ENCODE measurements at places on chromosomes 13 and 19.

DNA sequence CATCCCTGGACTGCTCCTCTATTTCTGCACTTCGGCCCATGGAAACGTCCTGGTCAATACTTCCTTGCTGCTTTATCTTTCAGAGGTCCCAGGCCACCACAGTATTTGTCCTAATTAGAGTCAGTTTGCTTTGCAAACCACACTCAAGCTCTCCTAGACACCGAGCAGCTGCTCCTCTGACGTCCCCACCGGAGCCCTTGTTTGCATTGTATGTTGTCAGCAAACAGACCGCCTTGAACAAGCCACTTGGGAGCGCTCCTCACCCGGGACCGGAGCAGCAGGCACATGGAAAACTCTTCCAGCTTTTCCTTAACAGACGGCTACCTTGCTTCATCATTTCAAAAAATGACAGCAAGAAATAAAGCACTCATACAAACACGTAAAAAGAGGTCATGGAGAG lies 51.5 kb upstream of the GTF3A start:
- no peak for DNase-seq

- no peak for DNase-seq
These were observed 13.2 kb downstream of the JAK3 start for GRCh38 chr19:17834350-17835181.

GRCh38 chr19:3548606-3549005 lies 8.8 kb downstream of the MFSD12 start:
- DNase-seq: peak; percentile 60

- no peak for DNase-seq
These were observed 51.6 kb upstream of the POMP start for GRCh38 chr13:28607187-28607955.

DNA sequence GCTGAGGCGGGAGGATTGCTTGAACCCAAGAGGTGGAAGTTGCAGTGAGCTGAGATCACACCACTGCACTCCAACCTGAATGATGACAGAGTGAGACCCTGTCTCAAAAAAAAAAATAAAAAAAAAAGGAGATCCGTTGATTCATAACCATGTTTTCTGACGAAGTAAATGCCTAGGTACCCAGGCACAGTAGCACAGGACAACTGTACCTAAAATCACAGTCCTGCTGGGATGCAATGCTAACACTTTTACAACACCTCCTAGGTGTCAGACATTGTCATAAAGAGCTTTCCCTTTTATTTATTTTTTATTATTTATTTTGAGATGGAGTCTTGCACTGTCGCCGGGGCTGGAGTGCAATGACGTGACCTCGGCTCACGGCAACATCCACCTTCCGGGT lies 2.5 kb upstream of the TTC9B start:
- DNase-seq: no peak

GRCh38 chr13:20566898-20567874 lies at the start of gene IFT88:
TSS of gene IFT88 (plus strand) at chr13:20567157. CDS start at chr13:20574386, 7,229 bp downstream.
- peak; percentile 86 for DNase-seq

- DNase-seq: no peak
These were observed 6.7 kb downstream of the BCL3 start for GRCh38 chr19:44755219-44755618.

DNA sequence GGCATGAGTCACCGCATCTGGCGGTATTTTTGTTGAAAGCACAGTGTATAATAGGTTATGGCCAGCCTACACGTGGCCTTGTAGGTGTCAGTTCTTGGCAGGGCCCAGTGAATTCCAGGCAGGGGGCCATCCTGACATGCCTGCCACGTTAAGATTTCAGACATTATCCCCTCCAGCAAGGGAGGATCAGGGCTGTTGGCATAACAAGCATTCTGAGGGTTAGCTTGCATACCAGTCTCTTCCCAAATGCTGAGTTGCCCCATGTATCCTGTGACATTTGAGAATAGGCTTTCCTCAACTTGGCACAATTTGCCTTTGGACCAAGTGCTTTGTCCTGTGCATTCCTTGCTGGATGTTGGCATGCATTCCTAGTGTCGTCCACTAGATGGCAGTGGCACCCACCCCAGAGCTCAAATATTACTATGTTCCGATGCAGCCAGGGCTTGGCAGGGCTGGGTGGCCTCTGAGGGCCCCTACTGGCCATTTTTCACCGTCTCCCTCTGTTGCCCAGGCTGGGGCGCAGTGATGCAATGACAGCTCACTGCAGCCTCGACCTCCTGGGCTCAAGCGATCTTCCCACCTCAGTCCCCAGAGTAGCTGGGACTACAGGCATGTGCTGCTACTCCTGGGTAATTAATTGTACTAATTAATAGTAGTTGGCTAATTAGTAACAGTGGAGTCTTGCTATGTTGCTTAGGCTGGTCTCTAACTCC lies 31.2 kb downstream of the NLRP12 start:
- DNase-seq: peak; percentile 65

GRCh38 chr13:37453246-37453645 lies 145.3 kb downstream of the POSTN start:
- DNase-seq: no peak

DNA sequence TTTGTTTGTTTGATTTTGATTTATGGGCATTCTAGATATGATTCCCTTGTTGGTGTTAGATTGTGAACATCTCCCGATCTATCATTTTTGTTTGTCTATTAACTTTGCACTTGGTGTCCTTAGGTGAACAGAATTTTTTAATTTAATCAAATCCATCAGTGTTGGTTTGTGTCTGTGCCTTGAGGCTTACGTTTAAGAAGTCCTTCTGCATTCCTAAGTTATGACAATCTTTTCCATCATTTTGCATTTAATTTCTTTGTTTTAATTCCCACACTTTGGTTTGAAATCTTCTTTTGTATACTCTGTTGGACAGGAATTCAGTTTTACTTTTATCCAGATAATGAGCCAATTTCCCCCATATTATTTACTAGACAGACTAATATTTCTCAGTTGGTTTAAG lies 421.7 kb downstream of the HS6ST3 start:
- DNase-seq: no peak

GRCh38 chr13:62653371-62653770 lies 1237.7 kb upstream of the PCDH20 start:
- no peak for DNase-seq

- DNase-seq: no peak
These were observed 9.5 kb downstream of the ALDH16A1 start for GRCh38 chr19:49462492-49462891.

- DNase-seq: no peak
These were observed 14.5 kb downstream of the ZNF426 start for GRCh38 chr19:9523885-9524474.

DNA sequence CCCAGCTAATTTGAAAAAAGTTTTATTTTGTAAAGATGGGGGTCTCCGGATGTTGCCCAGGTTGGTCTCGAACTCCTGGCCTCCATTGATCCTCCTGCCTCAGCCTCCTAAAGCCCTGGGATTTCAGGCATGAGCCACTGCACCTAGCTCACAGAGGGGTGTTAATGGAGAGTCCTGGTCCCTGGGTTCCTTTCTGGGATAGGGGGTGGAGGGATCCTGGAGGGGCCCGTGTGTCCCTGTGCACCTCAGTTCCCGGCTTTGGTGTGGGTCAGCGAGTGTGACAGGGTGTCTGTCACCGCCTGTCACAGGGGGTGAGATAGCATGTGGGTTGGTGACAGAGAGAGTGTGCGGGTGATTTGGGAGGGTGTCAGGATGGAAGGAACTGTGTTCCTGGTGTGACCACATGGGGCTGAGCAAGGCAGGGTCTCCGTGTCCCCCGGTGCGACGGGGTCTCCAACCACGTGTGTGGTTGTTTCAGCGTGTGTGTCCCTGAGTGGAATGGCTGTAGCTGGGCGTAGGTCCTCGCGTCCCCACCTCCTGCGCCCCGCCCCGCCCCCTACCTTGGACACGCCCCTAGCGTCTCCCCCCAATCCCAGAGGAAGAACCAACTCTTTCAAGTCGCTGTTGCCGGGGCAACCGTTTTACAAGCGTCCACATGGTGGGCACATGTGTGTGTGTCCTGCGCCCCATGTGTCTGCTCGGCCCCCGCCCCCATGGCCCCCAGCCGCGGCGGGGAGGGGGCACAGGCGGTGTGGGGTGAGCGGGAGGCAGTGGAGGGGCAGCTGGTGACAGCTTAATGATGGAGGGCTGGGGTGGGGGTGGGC lies 2.9 kb upstream of the NRTN start:
- DNase-seq: no peak

GRCh38 chr13:29855009-29855408 lies 4.6 kb upstream of the UBL3 start:
- no peak for DNase-seq

DNA sequence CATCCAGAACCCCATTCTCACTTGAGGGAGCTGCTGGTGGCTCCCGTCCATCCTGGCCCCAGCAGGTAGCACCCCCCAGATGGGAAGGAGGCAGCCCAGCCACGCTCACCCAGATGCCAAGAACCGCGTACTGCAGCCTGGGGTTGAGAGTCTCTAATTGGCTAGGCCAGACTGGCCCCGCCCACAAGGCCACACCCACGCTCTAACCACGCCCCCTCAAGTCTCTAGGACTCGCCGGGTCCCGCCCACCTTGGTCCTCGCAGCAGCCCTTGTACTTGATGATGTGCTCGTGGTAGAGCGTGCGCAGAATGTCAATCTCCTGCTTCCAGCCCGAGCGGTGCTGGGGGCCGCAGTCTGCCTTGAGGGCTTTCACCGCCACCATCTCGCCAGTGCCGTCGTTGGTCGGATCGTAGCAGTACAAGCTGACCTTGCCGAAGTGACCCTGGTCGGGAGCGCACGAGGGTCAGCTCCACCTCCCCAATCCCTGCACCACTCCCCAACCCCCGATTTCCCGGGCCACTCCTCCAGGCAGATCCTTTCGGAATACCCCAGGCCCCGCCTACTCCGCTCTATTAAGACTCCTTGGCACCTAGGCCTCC lies 14.5 kb upstream of the ICAM3 start:
- DNase-seq: no peak

DNA sequence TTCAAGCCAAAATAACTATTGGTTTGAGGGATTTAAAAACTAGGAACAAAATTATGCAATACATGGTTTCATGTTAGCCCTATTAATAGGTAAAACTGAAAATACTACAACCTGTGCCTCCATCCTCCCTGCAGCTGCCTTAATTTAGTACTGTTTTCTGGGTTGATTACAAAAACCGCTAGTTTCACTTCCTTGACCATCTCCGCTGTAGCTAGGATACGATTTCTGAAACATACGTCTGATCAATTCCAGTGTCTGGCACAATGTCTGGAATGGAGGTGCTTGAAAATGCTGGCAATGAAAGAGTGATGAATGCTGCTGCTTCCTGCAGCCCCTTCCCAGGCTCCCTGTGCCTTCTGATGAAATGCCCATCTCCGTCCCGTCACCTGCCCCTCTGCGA lies 273.5 kb downstream of the SHISA2 start:
- no peak for DNase-seq

DNA sequence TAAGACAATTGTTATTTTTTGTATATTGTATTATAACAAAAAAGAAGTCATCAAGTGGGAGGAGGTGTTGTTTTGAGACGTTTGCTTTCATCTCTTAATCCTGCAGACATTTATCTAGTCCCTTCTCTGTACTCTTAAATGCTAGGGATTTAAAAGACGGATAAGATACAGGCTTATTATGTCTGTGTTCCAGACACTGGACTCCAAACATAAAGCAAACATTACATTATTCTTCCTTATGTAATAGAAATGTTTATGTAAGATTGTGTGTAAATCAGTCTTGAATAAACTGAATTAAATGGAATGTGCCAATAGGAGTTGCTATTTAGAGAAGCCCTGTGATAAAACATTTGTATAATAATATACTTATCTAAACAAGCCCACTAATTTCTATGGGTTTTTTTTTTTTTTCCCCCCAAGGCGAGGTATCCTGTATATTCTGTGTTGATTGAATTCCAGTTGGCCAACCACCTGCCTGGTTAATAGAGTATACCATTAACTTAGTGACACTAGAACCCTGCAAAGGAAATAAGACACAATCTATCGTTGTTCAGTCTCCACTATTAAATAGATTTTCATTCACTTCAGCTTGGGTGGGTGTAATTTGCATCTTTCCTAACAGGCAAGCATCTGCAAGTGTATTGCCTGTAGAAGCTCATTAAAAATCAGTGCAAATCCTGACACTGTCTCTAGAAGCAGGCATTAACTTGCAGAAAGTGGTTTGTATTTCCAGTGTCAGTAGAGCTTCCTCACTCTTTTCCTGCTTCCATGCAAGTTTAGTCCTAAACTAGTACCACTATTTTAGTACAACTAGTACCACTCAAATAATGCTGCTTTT lies 69.0 kb downstream of the LRCH1 start:
- DNase-seq: no peak

DNA sequence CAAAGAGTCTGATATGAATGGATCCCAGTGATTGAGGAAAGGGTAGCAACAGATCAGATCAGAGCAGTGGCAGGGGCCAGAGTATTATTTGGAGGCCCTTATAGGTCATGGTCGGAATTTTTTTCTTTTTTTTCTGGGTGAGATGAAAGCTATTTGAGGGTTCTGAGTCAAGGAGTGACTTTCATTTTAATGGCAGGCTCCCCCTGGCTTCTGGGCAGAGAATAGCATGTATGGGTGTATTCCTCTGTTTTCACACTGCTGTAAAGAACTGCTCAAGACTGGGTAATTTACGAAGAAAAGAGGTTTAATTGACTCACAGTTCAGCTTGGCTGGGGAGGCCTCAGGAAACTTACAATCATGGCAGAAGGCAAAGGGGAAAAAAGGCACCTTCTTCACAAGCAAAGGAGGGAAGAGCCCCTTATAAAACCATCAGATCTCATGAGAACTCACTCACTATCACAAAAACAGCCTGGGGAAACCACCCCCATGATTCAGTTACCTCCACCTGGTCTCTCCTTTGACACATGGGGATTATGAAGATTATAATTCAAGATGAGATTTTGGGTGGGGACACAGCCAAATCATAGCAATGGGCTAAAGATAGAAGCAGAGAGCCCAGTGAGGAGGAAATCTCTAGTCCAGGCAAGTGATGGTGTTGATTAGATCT lies 3.0 kb upstream of the SLC6A16 start:
- DNase-seq: no peak

DNA sequence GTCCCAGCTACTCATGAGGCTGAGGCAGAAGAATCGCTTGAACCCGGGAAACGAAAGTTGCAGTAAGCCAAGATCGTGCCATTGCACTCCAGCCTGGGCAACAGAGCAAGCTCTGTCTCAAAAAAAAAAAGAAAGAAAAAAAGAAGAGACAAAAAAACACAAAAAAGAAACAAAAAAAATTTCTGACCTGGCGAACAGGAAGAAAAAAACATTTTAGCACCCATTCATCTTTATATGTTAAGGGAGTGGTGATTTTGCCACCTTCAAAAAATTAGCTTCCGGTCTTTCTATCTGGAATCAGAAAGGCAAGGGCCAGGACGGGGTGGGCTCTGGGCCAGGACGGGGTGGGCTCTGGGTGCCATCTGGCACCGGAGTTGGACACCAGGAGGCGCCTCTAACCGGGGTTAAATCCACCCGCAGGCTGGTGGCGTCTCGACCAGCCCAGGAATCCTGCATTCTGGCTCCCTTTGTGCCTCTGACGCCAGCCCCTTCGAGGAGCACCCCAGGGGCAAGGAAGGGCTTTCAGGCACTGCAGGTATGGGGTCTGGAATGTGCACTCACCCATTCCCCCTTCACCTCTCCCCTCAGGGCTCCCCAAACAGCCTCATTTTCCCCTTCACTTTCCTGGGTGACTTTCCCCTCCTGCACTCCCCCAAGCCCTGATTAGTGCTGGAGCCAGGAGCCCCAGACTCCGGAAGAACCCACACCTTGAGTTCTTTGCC lies 10.4 kb upstream of the ZSWIM4 start:
- peak; percentile 56 for DNase-seq

- DNase-seq: no peak
These were observed 209.6 kb downstream of the VWA8 start for GRCh38 chr13:41751277-41751676.

Data from substantia nigra (tissue), 51 donors.